Endothelial cell of umbilical vein (primary cell): ENCODE measurements at places on chromosomes 2 and 18.

GRCh38 chr18:45538444-45538843 is 76.8 kb upstream of the SLC14A2 start:
- DNase-seq, result no peak

DNA sequence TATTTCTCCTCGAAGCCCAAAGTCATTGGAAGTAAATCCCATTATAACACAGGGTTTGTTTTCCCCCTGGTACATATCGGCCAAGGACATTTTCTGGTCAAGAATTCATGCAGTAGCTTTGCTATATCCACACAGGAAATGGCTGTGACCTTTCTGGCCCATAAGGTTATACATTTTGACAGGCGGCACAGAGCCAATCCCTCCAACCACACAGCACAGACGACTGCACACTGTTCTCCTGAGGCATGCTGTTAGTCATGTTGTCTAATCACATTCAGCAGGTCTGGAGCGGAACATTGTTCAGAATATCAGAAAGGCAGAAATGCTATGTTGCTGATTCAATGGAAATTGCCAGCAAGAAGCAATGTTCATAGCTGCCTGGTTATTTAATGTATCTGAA is 742.3 kb upstream of the SLC8A1 start:
- DNase-seq, result peak; percentile 94

DNA sequence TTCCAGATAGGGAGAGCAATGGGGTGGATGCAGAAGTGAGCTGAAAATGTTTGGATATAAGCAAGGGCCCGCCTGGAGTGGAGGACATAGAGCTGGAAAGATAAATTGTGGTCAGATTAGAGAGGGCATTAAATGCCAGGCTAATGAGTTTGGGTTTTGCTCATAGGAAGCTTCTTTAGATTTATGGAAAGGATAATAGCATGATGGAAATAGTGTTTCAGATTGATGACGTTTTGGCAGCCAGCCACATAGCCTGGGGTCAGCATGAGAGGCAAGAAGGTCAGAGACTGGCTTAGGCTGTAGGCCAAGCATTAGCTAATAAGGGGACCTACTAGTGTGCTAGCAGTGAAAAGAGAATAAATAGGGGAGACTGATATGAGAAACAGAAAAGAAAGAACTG is 321.6 kb downstream of the STK39 start:
- DNase-seq, result no peak

DNA sequence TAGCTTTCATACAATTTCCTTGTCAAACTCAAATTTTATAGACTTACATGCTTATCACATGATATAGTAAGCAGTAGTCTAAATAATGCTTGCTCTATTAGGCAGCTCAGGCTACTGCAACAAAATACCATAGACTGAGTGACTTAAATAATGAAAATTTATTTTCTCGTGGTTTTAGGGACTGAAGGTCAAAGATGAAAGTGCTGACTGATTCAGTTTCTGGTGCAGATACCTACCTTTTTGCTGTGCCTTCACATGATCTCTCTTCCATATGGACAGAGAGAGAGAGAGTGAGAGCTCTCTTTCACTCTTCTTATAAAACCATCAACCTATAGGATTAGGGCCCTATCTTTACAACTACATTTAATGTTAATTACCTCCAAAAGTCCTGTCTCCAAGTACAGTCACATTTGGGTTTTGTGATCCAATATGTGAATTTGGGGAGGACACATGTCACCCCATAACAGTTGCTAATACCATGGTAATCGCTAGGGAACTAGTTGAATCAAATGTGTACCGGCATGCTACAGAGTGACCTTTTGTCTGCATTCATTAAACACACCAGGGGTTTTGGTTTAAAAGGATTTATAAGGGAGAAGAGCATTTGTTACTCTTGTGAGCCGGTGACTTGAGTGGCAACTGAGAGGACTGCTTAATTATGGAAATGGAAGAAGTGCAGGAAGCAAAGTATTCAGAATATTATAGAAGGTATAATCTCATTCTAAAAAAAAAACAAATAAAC is 723.4 kb upstream of the LRRTM4 start:
- no peak for DNase-seq

DNA sequence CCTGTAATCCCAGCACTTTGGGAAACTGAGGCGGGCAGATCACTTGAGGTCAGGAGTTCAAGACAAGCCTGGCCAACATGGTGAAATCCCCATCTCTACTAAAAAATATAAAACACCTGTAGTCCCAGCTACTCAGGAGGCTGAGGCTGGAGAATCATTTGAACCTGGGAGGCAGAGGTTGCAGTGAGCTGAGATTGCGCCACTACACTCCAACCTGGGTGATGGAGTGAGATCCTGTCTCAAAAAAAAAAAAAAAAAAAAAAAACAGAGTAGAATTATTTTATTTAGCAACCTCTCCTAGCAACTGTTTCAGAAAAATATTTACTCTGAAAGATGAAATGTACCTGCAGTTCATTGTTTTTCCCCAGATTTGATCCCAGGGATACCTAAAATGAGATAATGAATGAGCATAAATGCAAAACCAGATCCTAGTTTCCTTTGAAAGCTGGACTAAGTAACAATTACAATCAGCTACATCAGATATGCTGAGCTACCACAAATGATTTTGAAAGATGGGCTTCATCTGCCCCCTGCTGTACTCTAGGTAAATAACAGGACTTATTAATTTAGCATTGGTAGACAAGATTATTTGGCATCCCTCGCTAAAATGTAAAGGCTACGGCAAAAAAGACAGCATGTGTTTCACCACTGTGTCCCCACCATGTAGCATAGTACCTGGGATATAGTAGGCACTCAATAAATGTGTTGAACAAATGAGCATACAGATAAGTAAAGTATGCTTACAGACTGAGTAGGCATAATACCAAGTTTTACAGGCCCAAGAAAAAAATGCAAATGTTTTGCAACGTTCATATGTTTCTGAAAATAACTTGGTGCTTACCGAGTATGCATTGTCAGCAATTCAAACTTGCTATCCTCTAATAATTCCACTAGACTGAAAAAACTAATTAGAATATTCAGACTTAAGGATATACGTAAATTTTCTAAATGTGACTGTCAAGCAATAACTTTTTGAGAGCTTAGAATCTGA is 102.5 kb downstream of the ATL2 start:
- DNase-seq, result peak; percentile 77

- DNase-seq, result no peak
These were observed 49.1 kb downstream of the EML6 start for GRCh38 chr2:54772531-54772930.

GRCh38 chr2:17479875-17480274 is 38.4 kb downstream of the RAD51AP2 start:
- no peak for DNase-seq

DNA sequence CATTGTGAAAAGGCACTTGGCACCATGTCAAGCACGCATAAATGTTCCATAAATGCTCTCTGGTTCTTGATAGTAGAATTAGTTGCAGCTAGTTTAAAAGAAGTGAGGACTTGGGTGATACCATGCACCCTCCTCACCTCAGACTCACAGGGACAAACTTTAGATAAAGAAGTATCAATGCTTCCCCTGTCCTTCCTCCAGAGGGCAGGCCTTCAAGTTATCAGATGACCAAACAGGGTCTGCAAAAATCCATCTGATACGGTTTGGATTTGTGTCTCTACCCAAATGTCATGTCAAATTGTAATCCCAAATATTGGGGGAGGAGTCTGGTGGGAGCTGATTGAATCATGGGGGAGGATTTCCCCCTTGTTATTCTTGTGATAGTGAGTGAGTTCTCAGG is 54.1 kb downstream of the C1QL2 start:
- DNase-seq, result no peak

- peak; percentile 9 for DNase-seq
These were observed 86.1 kb downstream of the SLC25A12 start for GRCh38 chr2:171807831-171808393.

- no peak for DNase-seq
These were observed 290.2 kb downstream of the LPIN1 start for GRCh38 chr2:12036640-12036983.

GRCh38 chr2:181686576-181687185 is 6.4 kb upstream of the NEUROD1 start:
- no peak for DNase-seq

GRCh38 chr18:79804130-79804787 is 6.5 kb downstream of the KCNG2 start:
- no peak for DNase-seq

GRCh38 chr18:8965398-8965797 is 137.1 kb upstream of the NDUFV2 start:
- no peak for DNase-seq

GRCh38 chr18:32804134-32804888 is 31.5 kb upstream of the KLHL14 start:
- DNase-seq, result no peak
